Karpas-422 (cell line): ENCODE measurements at places on chromosomes 13 and 19.
A peak's percentile ranks its signal among the peaks of the same experiment; 100 is the strongest.

DNA sequence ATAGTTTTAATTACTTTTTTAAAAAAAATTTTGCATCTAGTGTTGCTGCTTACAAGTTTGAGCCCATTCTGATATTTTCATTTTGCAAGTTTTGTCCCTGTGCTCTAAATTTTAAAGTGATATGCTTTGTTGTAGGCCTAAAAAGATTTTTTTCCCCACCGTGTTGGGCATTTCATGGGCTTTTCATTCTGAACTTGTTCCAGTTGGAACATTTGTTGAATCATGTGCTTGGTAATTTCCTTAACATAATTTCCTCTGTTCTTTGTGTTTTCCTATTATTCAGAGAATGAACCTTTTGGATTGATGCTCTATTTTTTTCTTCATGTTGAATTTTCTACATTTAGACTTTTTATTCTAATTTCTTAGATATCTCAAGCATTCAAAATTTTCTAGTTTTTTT is 206.4 kb upstream of the SPRY2 start:
- DNase-seq = no peak

- no peak for DNase-seq
Measured at GRCh38 chr19:9673912-9674662, 813 bp downstream of the ZNF562 start.

DNA sequence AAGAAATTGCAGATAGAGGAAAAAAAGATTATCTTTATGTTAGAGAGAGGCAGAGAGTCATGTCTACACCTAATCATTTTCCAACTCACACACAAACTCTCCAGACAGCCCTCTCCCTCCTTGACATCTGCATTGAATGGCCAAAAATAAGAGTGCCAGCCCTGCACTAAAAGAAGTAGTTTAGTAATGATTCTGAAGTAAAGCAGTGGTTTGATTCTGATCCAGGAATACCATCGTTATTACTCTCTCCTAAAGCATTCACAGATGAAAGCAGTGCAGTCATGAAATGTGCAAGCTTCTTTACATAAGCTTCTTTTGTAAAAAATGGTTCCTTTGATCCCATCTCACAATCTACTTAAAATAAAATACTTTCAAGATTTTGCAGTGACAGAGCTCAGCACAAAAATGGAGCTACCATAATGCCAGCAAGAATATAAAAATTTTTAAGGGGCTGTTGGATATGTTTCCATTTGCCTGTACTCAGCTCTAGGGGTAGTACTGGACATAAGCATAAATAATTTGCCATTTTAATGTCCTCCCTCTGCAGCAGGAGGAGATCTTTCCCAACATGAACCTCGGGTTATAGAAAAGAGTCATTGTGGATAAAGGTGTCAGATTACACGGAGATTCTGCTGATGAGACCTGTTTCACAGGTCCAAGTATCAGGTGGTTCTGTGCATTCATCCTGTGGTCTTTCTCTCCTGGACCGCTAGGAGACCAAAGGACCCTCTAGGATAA is 406.3 kb downstream of the DCT start:
- DNase-seq = no peak

DNA sequence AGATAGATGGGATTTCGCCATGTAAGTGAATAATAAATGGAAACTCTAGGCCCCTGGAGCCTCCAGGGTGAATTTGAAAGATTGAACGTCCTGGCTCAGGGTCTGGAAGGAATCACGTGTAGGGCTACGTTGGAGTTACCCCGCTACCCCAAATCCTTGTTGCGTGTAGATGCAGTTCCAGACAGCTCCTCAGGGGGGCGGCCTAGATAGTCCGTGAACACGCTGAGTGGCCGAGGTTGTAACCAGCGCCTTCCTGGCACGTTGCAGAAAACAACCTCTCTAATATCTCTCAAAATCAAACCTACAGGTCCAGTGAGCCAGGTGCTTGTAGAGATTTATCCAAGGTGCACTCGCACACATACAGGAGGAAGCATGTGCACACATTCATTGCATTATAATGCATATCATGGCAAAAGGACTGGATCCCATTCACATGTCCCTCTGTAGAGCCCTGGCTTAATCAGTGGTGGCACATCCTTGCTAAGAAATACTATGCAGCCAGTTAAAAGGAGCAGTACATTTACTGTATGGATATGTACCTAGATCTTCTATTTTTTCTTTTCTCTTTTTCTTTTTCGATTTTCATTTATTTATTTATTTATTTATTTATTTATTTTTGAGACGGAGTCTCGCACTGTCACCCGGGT is 2.5 kb upstream of the KEAP1 start:
- peak; percentile 96 for DNase-seq

GRCh38 chr13:44726214-44726613 is 150.1 kb upstream of the TSC22D1 start:
- no peak for DNase-seq

DNA sequence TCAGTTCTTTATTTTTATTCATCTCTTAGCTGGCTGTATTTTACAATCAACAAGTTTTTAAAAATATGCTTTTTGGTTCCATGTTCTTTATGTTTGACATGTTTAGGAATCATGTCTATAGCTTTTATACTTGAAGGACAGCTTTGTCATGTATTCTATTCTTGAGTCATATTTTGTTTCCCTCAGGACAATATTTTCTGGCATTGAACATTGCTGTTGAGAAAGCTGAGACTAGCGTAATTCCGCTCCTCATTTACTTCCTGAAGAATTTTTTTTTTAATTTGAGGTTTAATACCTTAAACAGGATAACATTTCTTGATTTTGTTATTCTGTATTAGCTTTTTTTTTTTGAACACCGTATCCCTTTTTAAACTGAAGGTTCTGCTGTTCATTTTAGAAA is 53.2 kb downstream of the RB1 start:
- DNase-seq = no peak

GRCh38 chr19:44839276-44839675 is 6.8 kb upstream of the NECTIN2 start:
- DNase-seq = no peak

- DNase-seq = no peak
Measured at GRCh38 chr19:58385313-58385890, 1.7 kb upstream of the RPS5 start.

GRCh38 chr13:43564952-43565351 is 221.8 kb downstream of the ENOX1 start:
- DNase-seq = no peak

DNA sequence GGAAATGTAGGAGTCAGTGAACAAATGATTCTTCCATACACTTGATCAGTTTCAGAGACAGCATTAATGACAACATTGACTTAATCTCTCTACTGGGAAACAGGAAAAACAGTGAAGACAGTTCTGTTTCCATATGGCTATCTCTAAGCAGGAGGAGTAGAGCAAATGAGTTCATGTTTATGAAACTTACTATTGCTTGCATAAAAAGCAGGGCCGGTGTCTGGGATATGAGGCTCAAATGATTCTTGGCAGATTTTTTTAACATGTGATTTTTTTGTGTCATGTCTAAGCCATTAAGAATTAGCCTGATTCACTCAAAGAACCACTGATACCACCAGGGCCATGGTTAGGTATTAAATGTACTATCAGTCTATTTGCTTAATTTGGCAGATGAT is 141.9 kb downstream of the SLC7A1 start:
- DNase-seq = no peak

- DNase-seq = no peak
Measured at GRCh38 chr19:17406046-17406886, 836 bp upstream of the BST2 start.

GRCh38 chr19:3644351-3645066 is 17.9 kb upstream of the CACTIN start:
- no peak for DNase-seq

DNA sequence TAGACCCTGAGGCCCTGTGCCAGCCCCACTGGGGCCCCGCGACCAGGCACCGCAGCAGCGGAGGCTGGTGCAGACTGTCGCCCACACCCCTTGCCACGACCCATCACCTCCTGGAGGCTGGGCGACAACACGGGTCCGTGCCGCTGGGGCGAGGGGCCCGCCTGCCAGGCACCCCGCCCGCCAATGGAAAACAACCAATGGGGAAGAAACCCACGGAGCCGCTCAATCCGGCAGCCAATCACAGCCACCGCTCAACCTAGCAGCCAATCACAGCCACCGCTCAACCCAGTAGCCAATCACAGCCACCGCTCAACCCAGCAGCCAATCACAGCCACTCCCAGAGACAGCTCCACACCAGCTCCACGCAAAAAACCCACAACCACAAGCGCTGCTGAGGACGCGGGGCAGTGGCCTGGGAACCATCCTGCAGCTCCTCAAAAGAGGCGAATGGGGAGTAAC is 29.7 kb downstream of the GPX4 start:
- DNase-seq = peak; percentile 96

DNA sequence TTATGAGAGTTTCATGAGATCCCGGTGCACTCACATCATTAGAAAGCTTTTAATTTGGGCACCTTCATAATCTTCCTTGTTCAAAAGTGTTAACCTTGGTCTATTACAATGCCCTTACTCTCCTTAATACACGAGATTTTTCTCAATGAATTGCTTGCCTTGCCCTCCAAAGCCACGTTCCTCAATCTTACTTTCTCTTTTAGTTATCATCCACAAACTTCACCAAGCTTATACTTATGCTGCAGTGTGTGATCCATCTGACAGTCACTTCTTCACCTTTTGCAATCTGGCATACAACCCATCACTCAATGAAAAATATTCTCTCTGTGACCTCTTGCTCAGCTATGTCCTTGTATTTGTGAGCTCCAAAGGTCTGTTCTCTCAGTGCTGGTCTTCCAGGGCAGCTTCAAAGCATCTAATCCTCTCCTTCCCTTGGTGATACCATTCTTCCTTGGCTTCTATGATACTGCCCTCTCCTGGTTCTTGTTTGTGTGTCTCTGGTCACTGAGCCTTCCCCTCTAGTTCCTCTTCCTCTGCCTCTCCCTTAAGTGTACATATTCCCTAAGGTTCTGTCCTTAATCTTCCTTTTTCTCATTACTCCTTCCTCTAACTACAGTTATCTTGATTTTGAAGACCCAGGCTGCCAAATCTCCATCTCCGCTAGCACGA is 202.2 kb upstream of the STARD13 start:
- peak; percentile 58 for DNase-seq

DNA sequence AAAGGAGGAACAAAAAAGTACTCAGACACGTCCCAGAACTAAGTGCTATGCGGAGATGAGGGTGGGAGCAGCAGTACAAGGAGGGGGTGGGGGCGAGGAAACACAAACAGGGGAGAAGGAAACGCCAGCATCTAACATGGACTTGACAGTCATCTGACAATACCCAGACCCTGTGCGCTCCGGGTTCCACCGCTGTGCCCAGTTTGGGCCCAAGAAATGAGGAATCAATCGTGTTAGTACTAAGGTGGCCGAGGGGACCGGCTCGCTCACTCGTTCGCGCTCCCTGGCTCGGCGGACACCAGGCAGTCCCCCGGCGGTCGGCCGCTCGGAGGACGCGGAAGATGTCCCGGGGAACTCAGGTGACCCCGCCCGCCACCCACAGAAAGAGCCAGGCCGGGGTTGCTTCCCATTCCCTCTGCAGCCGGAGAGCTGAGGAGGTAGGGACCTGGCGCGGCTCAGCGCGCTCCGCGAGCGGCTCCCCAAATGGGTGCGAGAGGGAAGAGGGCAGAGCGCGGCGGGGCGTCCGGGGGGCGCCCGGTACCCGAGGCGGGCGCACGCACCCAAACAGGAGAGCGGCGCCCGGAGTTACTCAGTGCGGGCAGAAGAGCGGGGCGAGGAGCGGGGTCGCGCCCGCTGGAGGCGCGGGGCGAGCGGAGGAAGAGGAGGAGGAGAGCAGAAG is 616 bp downstream of the TSHZ3 start:
- no peak for DNase-seq

DNA sequence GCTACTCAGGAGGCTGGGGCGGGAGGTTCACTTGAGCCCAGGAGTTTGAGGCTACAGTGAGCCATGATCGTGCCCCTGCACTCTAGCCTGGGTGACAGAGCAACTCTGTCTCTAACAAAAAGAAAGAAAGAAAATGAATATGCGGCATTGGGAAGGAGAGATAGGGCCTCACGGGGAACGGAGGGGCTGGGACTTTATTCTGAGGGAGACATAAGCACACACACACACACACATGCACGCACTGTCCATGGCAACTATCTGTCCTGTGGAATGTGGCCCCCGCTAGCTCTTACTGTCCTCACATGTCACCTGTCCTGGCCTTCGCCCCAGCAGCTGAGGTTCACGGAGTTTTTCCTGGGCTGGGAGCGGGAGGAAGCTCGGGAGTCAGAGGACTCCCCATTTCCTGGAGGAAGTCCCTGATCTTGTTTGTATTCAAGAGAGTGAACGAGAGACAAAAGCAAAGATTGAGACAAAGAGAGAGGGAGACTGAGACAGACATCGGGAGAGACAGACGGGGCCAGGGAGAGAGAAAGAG is 654 bp downstream of the STAP2 start:
- no peak for DNase-seq

DNA sequence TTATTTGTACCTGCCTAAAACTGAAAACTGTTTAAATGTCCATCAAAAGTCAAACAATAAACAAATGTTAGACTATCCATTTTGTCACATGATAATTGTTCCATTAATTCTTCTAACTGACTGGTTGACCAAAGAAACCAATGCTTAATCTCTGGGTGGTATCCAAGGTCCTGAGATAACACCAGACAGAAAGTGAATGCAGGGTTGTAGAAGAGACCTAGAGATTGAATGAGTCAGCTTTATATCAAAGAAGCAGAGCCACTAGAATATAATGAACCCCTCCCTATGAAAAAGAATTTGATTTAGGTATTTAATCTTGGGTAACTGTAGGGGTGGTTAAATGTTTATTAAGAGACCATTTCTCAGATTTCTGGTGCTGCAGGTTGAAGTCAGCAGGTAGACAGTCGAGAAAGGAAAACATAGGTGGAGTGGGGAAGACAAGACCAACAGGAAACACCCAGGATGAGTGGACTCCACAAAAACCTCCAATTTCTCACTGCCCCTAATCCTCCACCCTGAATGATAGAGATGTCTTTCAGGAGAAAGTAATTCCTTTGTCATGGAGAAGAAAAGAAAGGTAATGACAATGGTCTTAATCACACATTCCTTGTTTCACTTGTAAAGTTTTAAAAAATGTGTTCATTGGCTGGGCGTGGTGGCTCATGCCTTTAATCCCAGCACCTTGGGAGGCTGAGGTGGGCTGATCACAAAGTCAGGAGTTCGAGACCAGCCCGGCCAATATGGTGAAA is 536.4 kb downstream of the IRS2 start:
- DNase-seq = no peak

DNA sequence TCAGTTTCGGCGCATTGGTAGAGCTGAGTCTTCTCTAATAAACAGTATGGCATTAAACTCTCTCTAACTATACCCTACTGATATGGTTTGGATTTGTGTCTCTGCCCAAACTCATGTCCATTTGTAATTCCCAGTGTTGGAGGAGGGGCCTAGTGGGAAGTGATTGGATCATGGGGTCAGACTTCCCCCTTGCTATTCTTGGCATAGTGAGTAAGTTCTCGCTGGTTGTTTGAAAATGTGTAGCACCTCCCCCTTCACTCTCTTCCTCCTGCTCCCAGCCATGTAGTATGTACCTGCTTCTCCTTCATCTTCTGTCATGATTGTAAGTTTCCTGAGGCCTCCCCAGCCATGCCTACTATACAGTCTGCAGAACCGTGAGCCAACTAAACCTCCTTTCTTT is 682.7 kb upstream of the ARGLU1 start:
- DNase-seq = no peak

- DNase-seq = no peak
Measured at GRCh38 chr13:111873676-111874178, 193.2 kb upstream of the SOX1 start.

- DNase-seq = no peak
Measured at GRCh38 chr13:38657191-38657590, 29.7 kb upstream of the FREM2 start.

- no peak for DNase-seq
Measured at GRCh38 chr13:100536643-100537180, 51.9 kb downstream of the GGACT start.
